ENCODE measurements at places on chromosomes 6 and 20. TPM values are rescaled to one million over a fixed set of nuclear protein-coding genes. Genes with fewer than 3 reads are reported as not detected.

GRCh38 chr6:34237316-34237721 is 646 bp downstream of the HMGA1 start:
- DNase-seq = peak; percentile 18

- no peak for DNase-seq
Observed at GRCh38 chr6:62236784-62237183, 49.2 kb downstream of the KHDRBS2 start.

GRCh38 chr6:24780206-24780605 is 5.5 kb downstream of the GMNN start:
- DNase-seq = no peak

DNA sequence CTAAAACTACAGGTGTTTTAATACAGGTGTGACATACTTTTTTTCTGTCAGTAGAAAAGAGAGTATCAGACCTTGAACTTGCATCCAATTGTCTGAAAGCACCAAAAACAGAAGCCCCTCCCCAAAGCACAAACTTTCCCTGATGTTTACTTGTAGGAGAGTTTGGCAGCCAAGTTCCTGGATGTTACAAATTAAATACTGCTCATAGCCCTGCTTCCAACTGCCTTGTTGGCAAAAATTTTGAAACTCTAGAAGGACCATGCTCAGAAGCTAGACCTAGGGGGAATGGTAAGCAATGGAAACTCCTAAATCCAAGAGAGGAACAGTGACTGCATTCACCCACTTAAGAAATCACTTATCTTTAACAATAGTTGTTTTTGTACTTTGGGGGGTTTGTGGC is 17.0 kb upstream of the ARG1 start:
- no peak for DNase-seq

- DNase-seq = no peak
Observed at GRCh38 chr20:34301587-34302311, 1.4 kb downstream of the AHCY start.

DNA sequence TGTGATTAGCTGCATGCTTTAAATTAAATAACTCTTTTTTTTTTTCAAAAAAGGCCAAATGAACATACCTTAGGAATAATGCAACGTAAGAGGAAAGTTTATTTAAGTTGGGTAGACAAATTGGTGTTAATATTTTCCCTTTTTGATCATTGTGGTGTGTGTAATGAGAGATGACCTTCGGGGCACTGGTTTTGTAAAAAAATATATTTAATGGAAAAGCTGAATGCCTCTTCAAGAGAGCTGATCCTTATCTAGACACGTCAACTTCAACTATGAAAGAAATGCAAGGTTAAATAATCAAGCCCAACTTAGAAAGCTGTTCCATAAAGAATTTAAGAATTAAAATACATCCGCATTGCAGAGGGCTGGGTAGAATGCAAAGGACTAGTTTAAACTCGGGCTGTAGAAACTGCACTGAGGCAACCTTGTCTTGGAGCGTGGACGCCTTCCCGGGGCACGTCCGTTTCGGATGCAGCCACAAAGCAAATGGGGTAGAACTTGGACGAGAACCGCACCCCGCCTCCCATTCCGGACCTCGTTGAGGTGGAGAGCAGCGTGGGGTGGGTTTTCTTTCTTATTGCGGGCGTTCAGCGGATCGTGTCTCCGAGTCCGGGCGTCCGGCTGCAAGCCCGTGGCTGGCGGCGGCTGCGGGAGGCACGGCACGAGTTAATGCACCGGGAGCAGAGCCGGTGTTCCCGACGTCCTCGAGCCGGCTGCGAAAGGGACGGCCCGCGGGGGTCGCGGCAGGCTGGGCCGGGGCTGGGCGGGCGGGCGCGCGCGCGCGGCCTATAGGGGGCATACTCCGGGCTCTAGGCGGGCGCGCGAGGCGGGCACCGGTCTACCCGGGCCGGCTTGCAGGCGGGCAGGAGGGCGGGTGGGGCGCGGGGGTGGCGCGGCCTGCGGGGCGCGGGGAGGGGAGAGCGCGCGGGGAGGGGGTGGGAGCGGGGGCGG is 1.9 kb downstream of the JARID2 start:
- peak; percentile 44 for DNase-seq

GRCh38 chr6:4323322-4323721 is 187.9 kb upstream of the ECI2 start:
- DNase-seq = no peak

- DNase-seq = no peak
Observed at GRCh38 chr20:62578294-62578897, 63.9 kb upstream of the SLCO4A1 start.

The MTCH1 gene
- 86.0 TPM for polyA plus RNA-seq

The COX4I2 gene
- polyA plus RNA-seq = not detected

The FOXS1 gene
- not detected for polyA plus RNA-seq

All from immature natural killer cell (primary cell).